ENCODE measurements at places on chromosomes 16 and 17. TPM values are rescaled to one million over a fixed set of nuclear protein-coding genes. Genes with fewer than 3 reads are reported as not detected.

DNA sequence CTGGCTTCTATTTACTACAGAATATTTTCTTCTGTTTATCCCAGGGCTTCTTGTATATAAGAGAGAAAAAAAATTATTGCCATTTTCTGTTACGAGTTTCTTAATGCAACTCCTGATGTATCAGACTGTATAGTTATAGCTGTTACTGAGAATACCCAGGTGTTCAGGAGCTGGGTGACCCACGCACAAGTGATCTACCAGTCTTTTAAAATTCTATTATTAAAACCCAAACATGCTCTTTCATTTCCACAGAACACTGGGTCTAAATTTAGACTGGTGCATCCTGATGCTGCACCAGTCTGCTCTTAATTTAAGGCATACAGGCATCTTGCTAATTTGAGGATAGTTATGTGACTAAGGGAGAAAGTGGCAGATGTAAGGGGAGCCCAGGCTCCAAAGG lies 31.2 kb upstream of the NLRP1 start:
- no peak overlapping the region for H3K4me3 ChIP-seq
- no peak overlapping the region for H3K27ac ChIP-seq
- no peaks in the 10 kb centered on the region for H3K27me3 ChIP-seq
- no peaks in the 10 kb centered on the region for H3K36me3 ChIP-seq

DNA sequence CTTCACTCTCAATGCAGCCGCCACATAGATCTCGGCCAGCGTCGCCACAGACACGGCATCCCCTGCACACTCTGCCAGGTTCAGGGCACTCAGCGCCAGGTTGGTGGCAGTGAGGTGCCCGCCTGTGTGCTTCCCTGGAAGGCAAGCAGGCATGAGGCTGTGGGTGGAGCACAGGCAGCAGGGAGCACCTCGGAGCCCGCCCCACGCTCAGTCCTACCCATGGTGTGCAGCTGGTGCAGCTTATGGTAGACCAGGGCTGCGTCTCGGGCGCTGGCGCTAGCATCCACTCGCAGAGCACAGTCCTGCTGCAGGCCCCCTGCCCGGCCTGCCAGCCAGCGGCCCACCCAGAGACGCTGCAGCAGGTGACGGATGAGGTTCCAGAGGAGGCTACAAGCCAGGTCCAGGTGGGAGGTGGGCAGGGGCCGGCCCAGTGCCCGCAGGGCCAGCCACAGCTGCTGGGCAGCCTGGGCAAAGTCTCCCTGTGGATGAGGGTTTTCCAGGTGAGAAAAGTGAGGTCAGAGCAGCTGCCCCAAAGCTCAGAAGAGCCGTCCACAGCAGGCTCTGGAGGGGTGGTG lies 20.5 kb downstream of the SREBF1 start:
- no peaks in the 10 kb centered on the region for H3K27me3 ChIP-seq
- DNase-seq, result no peak
- H3K36me3 ChIP-seq, result no peaks in the 10 kb centered on the region
- H3K27ac ChIP-seq, result no peak overlapping the region

DNA sequence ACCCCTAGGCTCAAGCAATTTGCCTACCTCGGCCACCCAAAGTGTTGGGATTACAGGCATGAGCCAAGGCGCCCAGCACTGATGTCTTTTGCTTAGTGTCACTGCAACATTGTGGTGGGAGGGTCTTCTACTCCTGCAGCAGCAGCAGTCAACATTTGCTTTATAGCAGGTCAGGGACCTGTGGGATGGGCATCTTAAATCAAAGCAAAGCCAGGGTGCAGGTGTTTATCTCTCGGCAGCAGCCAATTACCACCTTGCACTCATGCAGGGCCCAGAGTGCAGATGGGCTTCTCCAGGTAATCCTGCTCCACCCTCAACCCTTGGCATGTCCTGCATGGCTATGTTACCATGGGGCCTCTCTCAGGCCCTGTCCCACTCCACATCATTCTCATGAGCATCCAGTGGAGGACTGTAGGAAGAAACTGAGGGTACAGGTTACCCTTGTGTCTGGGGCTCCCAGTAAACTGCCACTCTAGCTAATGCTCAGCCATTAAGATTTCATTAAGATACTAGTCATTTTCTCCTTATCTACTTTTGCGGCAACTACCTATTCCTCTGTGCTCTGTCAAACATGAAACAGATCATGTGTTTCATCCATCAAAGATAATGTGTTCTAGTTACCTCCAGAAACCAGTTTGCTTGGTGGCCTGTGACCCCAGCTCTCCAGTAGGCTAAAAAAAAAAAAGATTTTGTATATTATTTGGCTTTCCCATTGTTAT lies 16.8 kb downstream of the ADGRG5 start:
- no peaks in the 10 kb centered on the region for H3K36me3 ChIP-seq
- H3K4me3 ChIP-seq, result no peak overlapping the region
- no peaks in the 10 kb centered on the region for H3K27me3 ChIP-seq
- no peaks in the 10 kb centered on the region for H3K4me1 ChIP-seq
- DNase-seq, result no peak

The TRPV3 gene
- polyA plus RNA-seq, result not detected

DNA sequence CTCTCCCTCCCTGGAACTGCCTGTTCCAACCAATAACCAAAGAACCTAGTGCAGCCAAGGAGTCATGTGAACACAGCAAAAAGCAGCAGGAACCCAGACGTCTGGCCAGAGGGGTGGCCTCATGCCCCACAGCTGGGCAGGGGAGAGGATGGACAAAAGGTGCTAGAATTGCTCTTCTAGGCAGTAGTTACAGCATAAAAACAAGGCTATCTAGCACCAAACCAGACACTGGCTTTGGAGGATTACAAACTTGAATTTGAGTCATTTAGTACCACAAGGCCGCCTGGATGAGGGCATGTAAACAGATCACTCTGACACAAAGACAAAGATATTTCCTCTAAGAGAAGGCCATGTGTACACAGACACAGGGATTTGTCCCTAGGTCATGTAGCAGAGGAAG lies 423.3 kb upstream of the MAF start:
- H3K27me3 ChIP-seq, result no peaks in the 10 kb centered on the region
- no peaks in the 10 kb centered on the region for H3K36me3 ChIP-seq
- no peak overlapping the region for H3K4me3 ChIP-seq
- no peaks in the 10 kb centered on the region for H3K4me1 ChIP-seq

- H3K27ac ChIP-seq, result no peak overlapping the region
- H3K36me3 ChIP-seq, result no peaks in the 10 kb centered on the region
- H3K4me1 ChIP-seq, result no peaks in the 10 kb centered on the region
- no peak overlapping the region for H3K4me3 ChIP-seq
- no peak for DNase-seq
- H3K27me3 ChIP-seq, result no peaks in the 10 kb centered on the region
These were observed 551.9 kb upstream of the CA10 start for GRCh38 chr17:52710363-52710901.

- peak; percentile 56 for DNase-seq
- H3K4me1 ChIP-seq, result no peaks in the 10 kb centered on the region
- H3K4me3 ChIP-seq, result no peak overlapping the region
These were observed 8.3 kb downstream of the MRPL27 start for GRCh38 chr17:50364715-50365114.

DNA sequence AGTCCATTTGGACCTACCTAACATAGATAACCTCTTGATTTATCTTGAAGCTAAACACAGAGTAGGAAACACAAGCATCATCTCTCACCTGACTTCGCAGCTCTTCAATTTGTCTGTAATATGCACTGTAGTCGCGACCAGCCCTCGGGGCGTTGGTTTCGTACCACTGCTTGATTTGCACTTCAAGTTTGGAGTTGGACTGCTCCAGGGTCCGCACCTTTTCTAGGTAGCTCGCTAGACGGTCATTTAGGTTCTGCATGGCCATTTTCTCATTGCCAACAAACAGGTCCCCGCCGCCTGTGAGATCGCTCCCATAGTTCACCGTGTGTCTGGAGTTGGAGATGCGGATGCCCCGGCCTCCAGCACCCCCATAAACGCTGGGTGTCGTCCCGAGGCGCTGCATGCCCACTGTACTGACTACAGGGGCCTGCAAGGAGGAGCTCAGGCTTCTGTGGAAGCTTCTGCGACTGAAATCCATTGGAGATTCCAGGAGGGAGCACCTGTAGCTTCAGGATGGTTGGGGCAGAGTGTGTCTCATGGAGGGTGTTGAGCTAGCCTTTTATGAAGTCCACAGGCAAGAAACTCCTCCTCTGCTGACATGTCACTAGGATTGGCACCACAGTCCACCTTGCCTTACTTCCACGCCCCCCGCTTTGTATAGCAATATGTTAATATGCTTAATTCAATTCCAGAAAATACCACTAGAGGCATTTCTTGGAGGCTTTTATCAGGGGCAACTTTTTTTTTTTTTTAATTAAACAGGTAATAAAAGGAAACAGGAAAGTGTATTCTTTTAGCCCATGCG lies at the start of gene KRT20:
Gene KRT20 (minus strand): TSS at position 535 of the 805 bp plus-strand sequence. CDS start 57 bp downstream, at position 478.
- no peaks in the 10 kb centered on the region for H3K27me3 ChIP-seq
- no peak for DNase-seq
- H3K4me3 ChIP-seq, result no peak within 1 kb of the TSS

DNA sequence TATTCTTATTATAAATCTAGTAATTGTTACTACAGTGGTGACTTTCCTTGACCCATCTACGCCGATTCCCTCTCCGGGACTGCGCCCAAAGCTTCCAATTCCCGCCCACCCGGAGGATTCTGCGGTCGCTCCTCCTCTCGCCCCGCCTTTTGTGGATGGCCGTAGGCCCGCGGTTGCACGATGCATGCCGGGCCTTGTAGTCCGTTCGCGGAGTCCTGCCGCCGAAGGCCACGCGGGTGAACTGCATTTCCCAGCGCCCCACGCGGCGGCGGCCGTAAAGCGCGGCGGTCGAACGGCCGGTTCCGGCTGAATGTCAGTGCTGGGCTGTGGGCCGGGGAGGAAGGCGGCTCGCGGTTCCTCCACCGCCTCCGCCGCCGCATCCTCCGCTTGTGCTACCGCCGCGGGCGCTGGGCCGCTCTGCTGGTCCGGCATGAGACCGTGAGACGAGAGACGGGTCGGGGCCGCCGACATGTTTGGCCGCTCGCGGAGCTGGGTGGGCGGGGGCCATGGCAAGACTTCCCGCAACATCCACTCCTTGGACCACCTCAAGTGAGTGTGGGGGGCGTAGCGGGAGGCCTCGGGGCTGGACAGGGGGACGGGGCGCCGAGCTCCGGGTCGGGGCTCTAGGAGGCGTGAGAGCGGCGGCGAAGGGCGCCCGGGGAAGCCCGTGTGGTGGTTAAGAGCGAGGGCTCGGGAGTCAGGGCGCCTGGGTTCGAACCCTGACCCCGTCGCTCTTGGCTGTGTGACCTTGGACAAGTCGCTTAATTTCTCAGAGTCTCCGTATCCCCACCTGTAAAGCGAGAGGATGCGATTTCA lies at the start of gene CLEC16A:
Gene CLEC16A (plus strand): TSS at position 316 of the 816 bp plus-strand sequence. CDS start 154 bp downstream, at position 470.
- H3K27ac ChIP-seq, result no peak within 1 kb of the TSS
- DNase-seq, result peak; percentile 100
- peaks cover 6% of the 10 kb centered on the region for H3K4me1 ChIP-seq
- H3K36me3 ChIP-seq, result no peaks in the 10 kb centered on the region
- no peaks in the 10 kb centered on the region for H3K27me3 ChIP-seq

- no peak for DNase-seq
- H3K27me3 ChIP-seq, result no peaks in the 10 kb centered on the region
- H3K36me3 ChIP-seq, result peaks cover 13% of the 10 kb centered on the region
- H3K27ac ChIP-seq, result no peak overlapping the region
- H3K4me1 ChIP-seq, result no peaks in the 10 kb centered on the region
- no peak overlapping the region for H3K4me3 ChIP-seq
These were observed 11.6 kb downstream of the ZACN start for GRCh38 chr17:76090517-76091129.

- H3K4me3 ChIP-seq, result no peak overlapping the region
- no peaks in the 10 kb centered on the region for H3K4me1 ChIP-seq
- no peaks in the 10 kb centered on the region for H3K27me3 ChIP-seq
- no peaks in the 10 kb centered on the region for H3K36me3 ChIP-seq
These were observed 10.2 kb upstream of the SIAH1 start for GRCh38 chr16:48395375-48395774.

DNA sequence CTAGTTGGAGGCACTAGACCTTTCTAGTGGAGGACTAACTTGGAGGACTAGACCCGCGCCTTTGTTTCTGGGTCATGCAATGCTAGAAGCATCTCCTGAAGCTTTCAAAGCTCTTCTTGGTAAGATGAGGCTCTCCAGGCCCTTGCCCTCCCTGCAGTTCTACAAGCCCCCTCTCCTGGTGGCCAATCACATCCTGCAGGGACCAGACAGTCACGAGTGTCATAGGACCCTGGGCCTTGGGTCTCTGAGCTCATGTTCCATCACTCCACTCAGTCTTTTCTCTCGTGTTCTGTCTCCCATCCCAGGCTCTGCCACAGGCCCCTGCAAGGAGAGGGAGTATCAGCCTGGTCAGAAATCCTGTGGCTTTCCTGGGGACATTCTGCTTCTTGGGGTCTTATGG lies 119.6 kb downstream of the CYLD start:
- no peak overlapping the region for H3K27ac ChIP-seq
- no peak overlapping the region for H3K4me3 ChIP-seq
- H3K36me3 ChIP-seq, result no peaks in the 10 kb centered on the region
- no peak for DNase-seq

DNA sequence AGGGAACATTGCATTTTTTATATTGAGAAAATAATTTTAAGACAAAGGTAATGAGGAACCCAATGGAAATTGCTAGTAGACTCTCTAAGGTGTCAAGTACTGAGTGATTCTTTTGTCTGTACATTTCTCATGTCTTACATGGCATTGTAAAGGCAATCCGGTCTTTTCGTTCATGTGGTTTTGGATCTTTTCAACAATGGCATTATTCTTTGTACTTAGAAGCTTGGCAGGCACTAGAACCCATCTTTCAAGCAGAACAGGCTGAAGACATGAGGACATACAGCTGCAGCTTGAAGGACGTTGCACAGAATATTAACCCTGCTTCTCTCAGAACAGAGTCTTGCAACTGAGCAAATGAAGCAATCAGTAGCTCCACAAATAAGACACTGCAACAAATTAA lies 231.5 kb upstream of the ZFHX3 start:
- no peaks in the 10 kb centered on the region for H3K4me1 ChIP-seq
- H3K36me3 ChIP-seq, result no peaks in the 10 kb centered on the region
- H3K27me3 ChIP-seq, result no peaks in the 10 kb centered on the region
- no peak overlapping the region for H3K4me3 ChIP-seq
